ENCODE measurements at places on chromosomes 5 and 9. TPM values are rescaled to one million over a fixed set of nuclear protein-coding genes. Genes with fewer than 3 reads are reported as not detected.

The PCDHGB1 gene
- 6.0 TPM for total RNA-seq

The PCDHGA3 gene
- total RNA-seq: 4.8 TPM

The SLC34A1 gene
- 166 TPM for total RNA-seq

The ZNF879 gene
- 6.1 TPM for total RNA-seq

Measured in metanephros (tissue), 2 donors.